ENCODE measurements at places on chromosomes 6 and 20.

GRCh38 chr6:134379076-134379475, 61.2 kb upstream of the SGK1 start:
- DNase-seq = no peak

GRCh38 chr6:53161481-53162009, 12.9 kb upstream of the GCM1 start:
- DNase-seq = peak; percentile 13

- no peak for DNase-seq
Observed at GRCh38 chr20:48007351-48007750, 222.1 kb upstream of the SULF2 start.

DNA sequence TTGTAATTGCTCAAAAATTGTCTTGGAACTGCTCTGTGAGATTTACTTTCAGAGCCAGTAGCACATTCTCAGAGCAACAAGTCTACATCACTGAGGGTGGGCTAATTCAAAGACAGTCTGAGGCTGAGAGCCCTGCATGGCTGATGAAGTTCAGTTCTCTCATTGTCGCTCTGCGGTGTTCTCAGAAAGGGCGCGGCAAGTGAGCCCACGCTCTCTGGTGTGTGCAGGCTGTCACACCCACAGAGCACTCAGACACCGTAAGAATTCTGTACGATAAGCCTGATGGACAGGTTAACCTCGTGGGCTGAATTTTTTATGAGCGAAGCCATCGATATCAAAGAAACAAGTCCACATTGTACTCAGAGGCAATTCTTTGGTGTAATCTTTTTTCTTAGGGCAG, 557.8 kb downstream of the HACE1 start:
- no peak for DNase-seq

GRCh38 chr6:1024587-1024986, 287.3 kb upstream of the FOXQ1 start:
- DNase-seq = peak; percentile 79

- DNase-seq = no peak
Observed at GRCh38 chr6:106102034-106102433, 15.9 kb downstream of the PRDM1 start.

DNA sequence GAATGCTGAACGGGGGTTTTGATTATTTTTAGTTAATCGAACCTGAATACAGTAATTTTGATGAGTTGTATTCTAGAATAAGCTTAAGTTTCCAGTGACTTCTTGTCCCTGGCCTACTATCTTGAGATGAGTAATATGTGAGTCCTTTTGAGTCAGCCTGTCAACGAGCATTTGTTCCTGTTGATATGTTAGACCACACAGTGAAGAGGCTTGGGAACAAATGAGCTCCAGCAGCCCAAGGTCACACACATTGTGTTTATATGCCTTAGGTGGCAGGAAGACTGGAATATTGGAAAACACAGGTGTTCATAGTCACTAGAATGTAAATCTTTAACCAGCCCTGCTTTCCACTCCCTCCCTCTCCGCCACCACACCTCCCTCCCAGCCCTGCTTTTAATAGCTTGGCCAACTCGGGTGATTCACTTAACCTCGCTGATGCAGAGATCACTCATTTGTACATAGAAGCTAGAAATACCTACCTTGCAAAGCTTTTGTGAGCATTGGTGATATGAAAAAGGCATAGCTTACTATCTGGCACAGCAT, 9.1 kb downstream of the SMPDL3A start:
- DNase-seq = peak; percentile 76

DNA sequence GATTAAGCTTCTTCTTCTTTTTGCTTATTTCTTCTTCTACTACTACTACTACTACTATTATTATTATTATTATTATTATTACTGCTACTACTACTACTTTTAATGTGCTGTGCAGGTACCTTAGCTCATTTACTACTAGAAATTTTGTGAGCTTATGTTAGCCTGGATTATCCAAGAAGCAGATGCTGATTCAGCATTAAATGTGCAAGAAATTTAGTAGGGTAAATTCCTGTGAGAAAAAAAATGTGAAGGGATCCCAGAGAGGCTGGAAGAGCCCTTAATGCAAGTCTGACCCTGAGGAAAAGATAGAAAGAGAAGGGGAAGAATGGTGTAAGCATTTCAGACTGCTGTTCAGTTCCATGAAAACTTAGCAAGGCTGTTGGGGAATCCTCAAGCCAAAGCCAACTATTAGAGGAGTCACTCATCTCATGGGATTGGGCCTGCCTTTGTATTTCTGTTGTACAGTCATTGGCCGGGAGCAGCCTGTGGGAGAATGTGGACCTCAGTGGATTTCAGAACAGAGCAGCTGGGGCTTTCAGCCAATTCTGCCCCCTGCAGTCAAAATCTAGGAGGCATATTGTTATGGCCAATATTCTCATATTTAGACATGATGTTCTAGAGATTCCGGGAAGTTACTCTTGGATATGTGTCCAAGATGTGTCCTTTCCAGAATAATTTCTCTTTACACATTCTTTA, 37.2 kb upstream of the TSPYL1 start:
- no peak for DNase-seq
